ENCODE measurements at places on chromosomes 2 and 18.
A peak's percentile ranks its signal among the peaks of the same experiment; 100 is the strongest.

GRCh38 chr2:38163006-38163405, 87.1 kb upstream of the CYP1B1 start:
- no peak for DNase-seq

- no peak for DNase-seq
Measured at GRCh38 chr2:54015798-54016699, 45.3 kb upstream of the PSME4 start.

GRCh38 chr2:212384027-212384426, 154.6 kb downstream of the ERBB4 start:
- no peak for DNase-seq

- no peak for DNase-seq
Measured at GRCh38 chr2:72008608-72009007, 139.1 kb downstream of the CYP26B1 start.

GRCh38 chr2:24875272-24875671, 44.8 kb downstream of the ADCY3 start:
- DNase-seq = no peak

- DNase-seq = no peak
Measured at GRCh38 chr2:100924520-100925451, 77.3 kb upstream of the RPL31 start.

DNA sequence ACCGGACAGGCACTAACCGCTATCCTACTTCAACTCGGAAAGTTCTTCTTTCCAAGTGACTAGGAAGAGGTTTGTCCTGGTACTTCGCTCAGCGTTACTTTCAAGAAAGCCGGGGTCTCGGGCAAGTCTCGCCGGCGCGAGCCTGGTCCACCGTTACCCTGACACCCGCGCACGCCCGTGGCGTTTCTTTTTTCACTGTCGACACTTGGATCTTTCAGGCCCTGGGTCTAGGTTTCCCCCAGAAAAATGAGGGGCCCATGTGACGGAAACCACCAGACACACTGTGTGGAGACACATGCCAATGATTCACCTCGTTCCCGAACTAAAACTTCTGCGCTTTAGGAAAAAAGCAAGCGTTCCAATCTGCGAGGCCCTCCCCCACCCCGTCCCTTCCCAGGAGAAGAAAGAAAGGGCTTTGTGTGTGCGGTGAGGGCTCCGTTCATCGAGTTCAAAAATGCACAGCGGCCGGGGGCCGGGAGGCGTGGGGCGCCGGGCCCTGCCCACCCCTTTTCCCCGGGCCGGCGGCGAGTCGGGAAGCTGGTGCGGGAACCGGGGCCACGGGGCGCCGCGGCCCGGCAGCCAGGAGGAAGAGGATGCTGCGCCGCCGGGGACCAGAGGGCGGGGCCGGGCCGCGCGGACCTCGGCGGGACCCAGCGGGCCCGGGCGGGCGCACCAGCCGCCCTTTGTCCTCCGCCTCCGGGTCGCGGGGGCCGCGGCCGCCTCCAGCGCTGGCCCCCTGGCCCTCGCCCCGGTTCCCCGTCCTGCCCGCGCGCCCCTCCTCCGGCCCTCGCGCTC, 2.6 kb downstream of the ZNF521 start:
- DNase-seq = no peak

GRCh38 chr2:152022090-152022489, 76.8 kb downstream of the CACNB4 start:
- no peak for DNase-seq

- peak; percentile 51 for DNase-seq
Measured at GRCh38 chr2:32064021-32064601, 755 bp downstream of the SPAST start.

- no peak for DNase-seq
Measured at GRCh38 chr18:23640052-23640451, 22.7 kb downstream of the ANKRD29 start.

DNA sequence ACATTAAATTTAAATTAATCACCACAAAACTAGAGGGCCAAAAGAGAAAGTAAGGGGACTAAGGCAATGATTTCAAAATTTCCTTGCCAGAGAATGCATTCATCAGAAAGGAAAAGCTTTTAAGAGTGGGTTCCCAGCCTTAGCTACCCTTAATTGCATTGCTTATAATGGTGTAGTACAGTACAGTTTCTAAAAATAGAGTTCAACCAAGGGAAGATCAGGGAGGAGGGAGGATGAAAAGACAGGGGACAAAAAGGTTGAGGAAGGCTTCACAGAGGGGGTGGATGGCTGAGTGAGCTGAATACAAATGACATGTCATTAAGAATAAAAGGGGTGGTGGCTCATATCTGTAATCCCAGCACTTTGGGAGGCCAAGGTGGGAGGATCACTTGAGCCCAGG, 119.9 kb downstream of the RBMS1 start:
- DNase-seq = no peak

GRCh38 chr2:235931676-235932075, 236.5 kb downstream of the GBX2 start:
- DNase-seq = no peak

DNA sequence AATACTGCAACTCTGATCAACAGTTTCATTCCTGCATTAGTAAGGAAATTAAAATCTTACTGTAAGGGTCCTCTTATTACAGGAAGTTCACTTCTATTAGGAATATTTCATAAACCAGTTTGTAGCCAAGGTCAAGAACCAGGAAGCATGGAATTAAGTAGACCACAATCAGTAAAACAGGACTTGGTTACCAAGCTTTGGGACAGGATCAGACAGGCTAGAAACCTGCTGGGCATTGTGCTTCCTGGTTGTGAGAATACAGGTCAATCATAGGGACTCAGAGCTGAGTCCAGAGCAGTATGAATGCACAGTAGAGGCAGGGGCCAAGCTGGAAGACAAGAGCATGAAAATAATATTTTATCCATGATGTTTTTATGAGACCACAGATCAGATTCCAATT, 248.0 kb downstream of the IKZF2 start:
- no peak for DNase-seq

GRCh38 chr2:176997074-176997791, 215.4 kb upstream of the HNRNPA3 start:
- DNase-seq = peak; percentile 90

GRCh38 chr2:169090133-169090820, 20.9 kb downstream of the DHRS9 start:
- DNase-seq = no peak

DNA sequence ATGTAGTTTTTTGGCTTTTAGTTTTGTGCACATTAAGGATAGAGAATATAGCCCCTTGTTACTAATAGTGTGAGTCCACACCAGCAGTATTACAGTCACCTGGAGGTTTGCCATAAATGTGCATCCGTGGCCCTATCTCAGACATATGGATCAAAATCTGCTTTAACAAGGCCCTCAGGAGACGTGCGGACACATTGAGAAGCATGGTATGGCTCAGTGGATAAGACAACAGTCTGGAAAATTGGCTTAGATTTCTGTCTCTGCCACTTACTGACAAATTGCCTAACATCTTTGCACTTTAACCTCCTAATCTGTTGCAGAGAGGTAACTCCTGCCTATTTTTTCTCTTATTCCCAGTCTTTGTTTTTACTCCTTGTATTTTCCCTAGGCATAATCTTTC, 307.2 kb upstream of the DLGAP1 start:
- DNase-seq = no peak

DNA sequence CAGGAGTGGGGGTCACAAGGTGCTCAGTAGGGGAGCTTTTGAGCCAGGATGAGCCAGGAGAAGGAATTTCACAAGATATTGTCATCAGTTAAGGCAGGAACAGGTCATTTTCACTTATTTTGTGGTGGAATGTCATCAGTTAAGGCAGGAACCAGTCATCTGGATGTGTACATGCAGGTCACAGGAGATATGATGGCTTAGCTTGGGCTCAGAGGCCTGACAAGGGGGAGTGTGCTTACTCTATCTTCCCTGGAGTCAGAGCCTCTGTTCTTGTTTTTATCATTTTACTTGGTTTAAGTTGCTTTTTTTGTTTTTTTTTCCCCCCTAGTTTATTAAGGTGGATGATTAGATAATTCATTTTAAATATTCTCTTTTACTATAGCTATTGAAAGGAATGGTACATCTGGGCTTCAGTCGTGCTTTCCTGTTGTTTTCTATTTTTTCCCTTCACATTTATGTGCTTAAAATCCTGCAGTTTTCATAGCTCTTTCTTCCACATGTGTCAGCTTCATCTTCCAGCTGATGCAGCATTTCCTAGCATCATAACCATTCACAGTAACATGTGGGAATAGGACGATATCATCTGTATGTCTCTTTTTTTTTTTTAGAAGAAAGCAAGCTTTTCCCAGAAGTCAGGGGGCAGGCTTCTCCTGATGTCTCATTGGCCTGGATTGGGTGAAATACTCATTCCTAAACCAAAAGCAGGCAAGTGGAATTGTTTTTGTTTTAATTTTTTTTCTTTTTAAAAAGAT, 15.4 kb downstream of the ZNF396 start:
- DNase-seq = no peak

DNA sequence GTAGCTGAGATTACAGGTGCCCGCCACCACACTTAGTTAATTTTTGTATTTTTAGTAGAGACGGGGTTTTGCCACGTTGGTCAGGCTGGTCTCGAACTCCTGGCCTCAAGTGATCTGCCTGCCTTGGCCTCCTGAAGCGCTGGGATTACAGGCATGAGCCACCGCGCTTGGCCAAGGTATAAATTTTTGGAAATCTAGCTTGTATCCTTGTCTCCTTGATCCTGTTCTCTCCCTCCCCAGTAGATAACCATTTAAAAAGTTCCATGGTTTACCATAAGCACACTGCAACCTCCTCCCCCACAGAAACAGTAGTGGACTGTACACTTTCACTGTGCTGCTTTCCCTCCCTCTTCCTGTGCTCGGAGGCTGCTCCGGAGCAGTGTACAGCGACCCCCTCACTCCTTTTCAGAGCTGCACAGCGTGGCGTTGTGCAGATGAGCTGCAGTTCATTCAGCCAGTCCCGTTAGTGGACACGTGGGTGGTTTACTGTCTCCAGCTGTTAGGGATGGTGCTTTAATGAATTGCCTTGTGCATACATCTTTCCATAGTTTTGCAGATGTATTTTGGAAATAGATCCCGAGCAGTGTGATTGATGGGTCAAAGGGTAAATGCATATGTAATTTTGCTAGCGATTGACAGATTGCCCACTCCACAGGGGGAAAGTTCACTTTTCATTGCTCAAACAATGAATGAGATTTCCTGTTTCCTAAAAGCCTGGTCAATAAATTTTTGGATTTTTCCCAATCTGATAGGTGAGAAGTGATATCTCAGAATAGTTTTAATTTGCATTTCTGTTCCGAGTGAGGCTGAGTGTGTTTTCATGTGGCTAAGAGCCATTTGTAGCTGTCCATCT, 14.8 kb downstream of the ASB1 start:
- no peak for DNase-seq

GRCh38 chr2:176488431-176488830, 219.2 kb downstream of the MTX2 start:
- DNase-seq = no peak

DNA sequence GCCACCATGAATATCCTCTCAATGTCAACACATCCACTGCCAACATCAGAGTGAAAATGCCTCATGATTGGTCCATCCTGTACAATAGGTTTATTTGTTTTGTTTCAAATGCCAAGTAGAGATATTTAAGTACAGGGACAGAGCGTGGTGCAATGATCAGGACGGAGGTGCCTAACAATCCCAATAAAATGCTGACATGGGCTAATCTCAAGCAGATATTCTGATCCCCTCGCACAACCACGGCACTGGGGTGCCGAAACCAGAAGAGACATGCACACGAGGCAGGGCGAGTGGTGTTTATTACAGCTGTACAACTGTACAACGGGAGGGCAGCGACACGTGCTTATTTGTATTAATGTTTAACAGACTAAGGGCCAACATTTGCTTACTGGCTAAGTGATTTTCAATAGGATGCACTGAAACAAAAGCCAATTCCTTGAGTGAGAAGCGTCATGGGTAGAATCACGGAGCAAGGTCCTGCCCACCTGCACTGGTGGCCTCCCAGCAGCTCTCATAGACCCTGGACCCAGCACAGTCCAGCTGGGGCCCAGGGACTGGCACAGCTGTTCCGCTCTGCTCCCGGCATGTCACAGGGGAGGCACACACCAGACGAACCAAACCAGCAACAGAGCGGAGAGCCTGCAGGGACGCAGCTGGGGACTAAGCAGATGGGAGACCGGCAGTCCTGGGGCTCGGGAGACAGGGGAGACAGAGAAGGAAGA, 101.4 kb downstream of the HDAC4 start:
- DNase-seq = no peak

GRCh38 chr2:220585241-220585640, 957.8 kb downstream of the SLC4A3 start:
- no peak for DNase-seq

DNA sequence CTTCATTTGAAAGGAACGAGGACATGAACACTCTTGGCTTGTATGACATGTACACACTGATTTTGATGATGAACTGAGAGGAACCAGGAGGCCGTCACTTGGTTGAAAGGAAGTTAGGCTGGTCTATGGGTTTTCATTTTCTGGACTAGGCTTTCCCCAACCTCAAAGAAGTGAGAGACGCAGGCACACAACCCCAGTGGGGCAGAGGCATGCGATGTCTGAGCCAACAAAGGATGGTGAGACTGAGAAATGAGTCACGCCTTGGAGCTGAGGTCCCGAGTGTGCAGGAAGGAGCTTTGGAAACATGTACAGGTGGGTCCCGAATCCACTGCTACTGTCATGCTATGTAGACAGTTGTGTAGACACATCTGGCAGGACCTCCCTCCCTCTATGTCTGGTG, 24.1 kb downstream of the SIGLEC15 start:
- no peak for DNase-seq

- DNase-seq = peak; percentile 47
Measured at GRCh38 chr2:121147766-121148165, 137.2 kb downstream of the TFCP2L1 start.

DNA sequence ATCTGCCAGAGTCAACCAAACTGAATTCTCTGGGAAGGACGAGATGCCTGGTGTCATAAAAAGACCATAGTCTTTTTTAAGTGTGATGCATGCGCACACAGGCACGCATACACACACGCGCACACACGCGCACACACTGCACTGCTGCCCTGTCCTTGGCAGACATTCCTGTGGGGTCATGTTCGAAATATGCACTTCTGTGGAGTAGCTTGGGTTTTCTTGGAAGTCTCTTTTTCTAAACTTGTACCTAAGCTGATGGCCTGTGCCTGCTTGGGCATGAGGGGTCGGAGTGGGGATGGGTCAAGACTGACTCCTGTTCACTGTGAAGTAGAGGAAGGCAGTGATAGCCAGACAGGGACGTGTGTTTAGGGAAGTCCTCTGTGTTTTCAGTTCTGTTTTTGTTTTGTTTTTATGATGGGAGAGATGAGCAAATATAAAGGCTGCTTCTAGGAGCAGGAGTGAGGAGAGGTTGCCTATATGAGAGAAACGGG, 4.0 kb upstream of the RMC1 start:
- DNase-seq = no peak

GRCh38 chr18:70025580-70025979, 77.9 kb upstream of the CD226 start:
- no peak for DNase-seq

DNA sequence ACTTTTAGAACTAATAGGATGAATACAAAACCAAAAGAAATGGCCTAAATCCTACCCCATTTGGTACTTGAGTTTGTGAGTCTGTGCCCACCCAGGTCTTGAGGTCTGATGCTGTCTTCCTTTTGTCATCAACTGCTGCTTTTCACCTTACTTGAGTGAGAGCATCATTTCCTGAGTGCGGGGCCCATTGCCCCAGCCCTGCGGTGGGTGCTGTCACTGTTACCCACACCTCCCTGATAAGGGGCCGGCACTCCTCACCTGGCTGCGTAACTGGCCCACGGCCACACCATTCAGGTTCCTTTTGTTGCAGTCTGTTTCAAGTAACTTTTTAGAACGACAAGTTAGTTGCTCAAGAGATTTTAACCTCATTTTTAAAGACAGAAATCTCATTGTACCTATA, 25.3 kb downstream of the RAB12 start:
- DNase-seq = no peak

GRCh38 chr2:66543257-66543767, 108.4 kb downstream of the MEIS1 start:
- no peak for DNase-seq

Data from SW480 (cell line).